ENCODE measurements at places on chromosomes 7 and 10. TPM values are rescaled to one million over a fixed set of nuclear protein-coding genes. Genes with fewer than 3 reads are reported as not detected.

FFAR4 gene
- not detected for total RNA-seq

GRCh38 chr10:70830164-70830563 lies 14.4 kb downstream of the SGPL1 start:
- no peak for DNase-seq

STOX1 gene
- 0.41 TPM for total RNA-seq

AKR1D1 gene
- not detected for total RNA-seq

NMT2 gene
- total RNA-seq: 11.1 TPM

GRCh38 chr10:29034592-29034991 lies 254.3 kb upstream of the LYZL1 start:
- no peak for DNase-seq

GRCh38 chr7:116399819-116400218 lies 99.7 kb upstream of the CAV2 start:
- DNase-seq: no peak

ZNF488 gene
- total RNA-seq: 0.16 TPM

NEBL gene
- 1.3 TPM for total RNA-seq

MAGI2 gene
- 18.2 TPM for total RNA-seq

PGAM2 gene
- 0.81 TPM for total RNA-seq
